ENCODE measurements at places on chromosomes 16 and 17.

DNA sequence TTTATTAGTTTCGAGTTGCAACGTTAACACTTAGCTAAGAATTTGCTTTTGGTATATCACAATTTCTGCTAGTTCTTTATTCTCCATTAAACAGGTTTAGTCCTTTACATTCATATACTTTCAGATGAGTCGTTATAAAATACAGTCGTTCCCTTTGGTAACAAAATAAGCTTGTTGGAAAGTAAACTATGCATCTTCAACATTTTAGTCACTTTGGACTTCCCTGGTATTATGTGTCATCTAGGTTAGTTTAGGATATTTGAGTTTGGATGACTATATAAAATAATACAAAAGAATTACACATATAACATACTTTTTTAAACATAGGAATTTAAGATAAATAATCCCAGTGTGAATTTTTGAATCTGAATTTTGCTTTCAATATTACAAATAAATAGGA lies 351.5 kb downstream of the BCAS3 start:
- DNase-seq: no peak

GRCh38 chr16:31243734-31244670 lies 15.8 kb upstream of the ITGAM start:
- DNase-seq: peak; percentile 54

DNA sequence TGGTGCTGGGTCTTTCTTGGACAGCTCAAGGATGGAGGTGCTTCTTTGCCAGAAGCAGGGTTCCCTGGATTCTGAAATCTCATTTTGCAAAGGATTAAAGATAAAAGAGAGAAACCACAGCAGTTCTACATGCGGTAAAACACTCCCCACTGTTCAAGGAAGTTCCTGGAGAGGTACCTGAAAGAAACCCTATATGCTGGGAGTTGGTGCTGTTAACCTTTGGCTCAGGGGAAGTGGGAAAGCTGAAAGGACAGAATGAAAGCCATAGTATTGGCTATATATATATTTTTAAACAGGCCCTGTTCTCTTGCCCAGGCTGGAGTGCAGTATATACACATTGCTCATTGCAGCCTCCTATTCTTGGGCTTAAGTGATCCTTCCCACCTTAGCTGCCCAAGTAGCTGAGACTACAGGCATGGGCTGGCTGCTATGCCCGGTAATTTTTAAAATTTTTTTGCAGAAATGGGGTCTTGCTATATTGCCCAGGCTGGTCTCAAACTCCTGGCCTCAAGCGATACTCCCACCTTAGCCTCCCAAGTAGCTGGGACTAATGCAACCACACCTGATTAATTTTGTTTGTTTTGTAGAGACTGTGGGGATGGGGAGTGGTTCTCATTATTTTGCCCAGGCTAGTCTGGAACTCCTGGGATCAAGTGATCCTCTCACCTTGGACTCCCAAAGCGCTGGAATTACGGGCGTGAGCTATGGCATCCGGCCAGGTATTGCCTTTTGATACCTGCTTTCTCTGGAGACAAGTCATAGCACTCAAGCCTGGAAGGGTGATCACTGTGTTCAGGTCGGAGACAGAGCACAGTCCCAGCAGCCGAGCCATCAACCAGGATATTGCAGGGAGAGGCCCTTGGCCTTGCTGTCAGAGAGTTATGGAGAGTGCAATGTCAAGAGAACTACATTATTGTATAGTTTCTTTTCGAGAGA lies 55.2 kb downstream of the MSI2 start:
- DNase-seq: no peak

DNA sequence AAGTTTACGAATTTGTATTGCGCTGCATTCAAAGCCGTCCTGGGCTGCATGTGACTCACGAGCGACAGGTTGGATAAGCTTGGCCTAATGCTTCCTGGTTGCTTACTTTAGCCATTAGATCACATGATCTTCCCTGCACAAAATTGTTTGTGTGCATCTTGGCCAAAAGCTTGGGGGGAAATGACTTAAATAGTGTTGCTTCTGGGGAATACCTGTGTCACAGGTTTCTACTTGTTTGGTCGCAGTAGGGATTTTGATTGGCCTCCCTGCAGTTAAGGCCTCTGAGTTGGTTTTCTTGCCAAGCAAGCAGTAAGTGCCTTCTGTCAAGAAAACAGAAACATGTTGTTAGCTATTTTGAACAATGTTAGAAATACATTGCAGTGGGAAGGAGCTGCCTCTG lies 39.6 kb upstream of the DUSP14 start:
- peak; percentile 4 for DNase-seq

All from Ammon's horn (tissue), 1 donor.